ENCODE measurements at places on chromosomes 16 and 17.

- DNase-seq, result no peak
These were observed 20.7 kb downstream of the DNAH9 start for GRCh38 chr17:11618861-11619566.

- no peak for DNase-seq
These were observed 7.3 kb downstream of the TADA2A start for GRCh38 chr17:37413875-37414519.

GRCh38 chr17:47388825-47389224 is 65.1 kb downstream of the EFCAB13 start:
- no peak for DNase-seq

DNA sequence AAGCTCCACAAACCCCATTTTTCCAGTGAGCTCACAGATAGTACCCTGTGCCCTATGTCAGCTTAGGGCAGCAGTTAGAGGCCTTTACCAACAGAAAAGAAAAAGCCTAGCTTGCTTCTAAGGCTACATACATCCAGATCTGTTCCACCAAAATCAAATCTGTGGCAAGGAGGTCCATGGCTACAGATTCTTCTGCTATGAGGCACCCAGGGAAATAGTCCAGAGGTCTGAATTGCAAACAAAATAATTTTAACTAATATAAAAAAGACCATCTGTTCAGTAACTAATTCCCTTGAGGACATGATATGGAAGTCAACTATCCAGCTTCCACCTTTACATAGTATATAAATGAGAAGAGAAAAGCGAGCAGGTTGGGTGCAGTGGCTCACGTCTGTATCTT is 129.3 kb downstream of the PARN start:
- no peak for DNase-seq

DNA sequence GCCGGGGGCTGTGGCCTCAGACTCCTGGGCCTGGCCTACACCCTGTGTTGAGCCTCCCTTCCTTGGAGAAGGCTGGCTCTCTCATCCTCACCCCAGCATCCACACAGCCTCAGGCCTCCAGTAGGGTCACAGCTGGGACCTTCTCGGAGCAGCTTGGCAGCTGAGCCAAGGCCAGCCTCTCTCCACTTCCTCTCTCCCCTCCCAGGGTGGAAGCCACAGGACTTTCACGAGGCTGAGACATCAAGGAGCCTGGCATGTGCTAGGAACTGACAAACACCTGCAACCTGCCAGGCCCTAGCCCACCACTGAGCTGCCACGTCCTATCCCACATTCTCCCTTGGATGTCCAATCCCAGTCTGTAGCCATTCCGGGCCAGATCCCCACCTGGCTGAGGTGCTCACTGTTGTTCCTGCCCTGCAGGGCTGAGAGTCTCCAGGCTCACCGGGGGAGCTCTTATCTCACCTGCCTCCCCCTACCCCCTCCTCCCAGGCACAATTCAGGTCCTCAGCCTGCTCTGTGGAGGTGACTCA is 3.1 kb downstream of the MMP15 start:
- DNase-seq, result no peak

- DNase-seq, result no peak
These were observed 106.3 kb downstream of the SMG6 start for GRCh38 chr17:2197271-2197670.

DNA sequence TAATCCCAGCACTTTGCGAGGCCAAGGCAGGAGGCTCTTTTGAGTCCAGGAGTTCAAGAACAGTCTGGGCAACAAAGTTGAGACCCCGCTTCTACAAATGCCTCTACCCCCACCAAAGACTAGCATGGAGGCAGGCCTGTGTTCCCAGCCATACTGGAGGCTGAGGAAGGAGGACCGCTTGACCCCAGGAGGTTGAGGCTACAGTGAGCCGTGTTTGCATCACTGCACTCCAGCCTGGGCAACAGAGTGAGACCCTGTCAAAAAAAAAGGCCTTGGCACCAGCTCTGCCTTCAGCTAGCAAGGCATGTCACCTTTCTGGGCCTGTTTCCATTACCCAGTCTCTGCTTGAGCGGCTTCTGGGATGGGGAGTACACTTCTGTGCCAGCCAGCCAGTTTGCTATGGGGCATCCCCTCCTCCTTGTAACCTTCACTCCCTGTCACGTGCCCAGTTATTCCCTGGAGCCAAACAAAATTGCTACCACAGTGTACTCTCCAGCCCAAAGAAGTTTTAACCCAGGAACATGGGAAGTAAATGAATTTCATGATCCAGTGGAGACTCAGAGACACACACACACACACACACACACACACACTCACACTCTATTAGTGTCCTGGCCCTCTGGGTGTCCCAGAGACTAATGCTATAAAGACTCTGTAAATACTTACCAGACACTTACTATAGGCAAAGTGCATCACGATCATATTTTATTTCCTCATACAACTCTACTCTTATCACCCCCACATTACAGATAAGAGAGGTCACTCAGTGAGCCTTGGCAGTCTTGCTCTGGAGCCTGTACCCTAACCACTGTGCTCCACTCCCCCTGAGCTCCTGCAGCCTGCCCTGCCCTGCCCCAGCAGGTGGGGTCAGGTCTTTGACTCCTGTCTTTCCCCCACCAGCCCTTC is 2.5 kb downstream of the CISD3 start:
- no peak for DNase-seq

GRCh38 chr16:22075043-22075757 is 17.1 kb upstream of the VWA3A start:
- DNase-seq, result no peak

DNA sequence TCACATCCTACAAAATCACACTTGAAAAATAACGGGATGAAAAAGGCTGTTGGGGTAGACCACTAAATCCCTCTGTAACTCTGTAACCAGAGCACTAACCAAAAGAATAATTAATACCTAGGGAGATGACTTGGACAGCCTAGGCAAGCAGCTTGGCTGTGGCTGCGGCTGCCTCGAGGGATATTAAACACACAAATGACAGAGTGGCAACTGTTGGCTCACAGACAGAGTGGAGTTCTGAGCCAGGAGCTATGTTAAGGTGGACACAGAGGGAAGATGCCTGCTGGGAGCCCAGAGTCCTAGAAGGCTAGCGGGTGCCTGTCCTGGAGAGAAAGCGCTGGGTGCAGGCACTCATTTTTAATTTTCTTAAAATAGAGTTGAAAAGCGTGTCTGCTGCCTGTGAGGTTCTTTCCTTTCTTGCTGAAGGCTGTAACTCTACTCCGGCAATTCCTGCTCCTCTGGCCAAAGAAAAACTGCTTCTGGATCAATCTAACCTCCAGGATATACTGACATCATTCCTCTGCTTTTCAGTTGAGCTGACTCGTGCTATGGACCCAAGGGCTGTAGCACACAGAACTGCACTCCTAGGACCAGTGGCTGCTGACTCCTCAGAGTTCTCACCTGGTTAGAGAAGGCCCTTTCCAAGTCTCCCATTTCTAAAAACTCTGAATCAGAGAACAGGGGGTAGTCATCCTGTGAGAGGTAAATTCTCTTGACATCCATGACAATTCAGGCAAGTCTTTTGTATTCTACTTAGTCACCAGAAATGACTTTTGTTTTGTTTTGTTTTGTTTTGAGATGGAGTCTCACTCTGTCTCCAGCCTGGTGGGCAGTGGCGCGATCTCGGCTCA is 147.9 kb downstream of the STX8 start:
- no peak for DNase-seq

- no peak for DNase-seq
These were observed 1.4 kb downstream of the HSD3B7 start for GRCh38 chr16:30986129-30986991.

- no peak for DNase-seq
These were observed 1.5 kb downstream of the ZNF319 start for GRCh38 chr16:57998992-57999365.

- DNase-seq, result peak; percentile 96
These were observed at the start of gene SKA2 for GRCh38 chr17:59154721-59155438. Gene SKA2, minus strand, starts transcription at chr17:59155186. Its CDS starts 23 bp downstream, at chr17:59155163.

DNA sequence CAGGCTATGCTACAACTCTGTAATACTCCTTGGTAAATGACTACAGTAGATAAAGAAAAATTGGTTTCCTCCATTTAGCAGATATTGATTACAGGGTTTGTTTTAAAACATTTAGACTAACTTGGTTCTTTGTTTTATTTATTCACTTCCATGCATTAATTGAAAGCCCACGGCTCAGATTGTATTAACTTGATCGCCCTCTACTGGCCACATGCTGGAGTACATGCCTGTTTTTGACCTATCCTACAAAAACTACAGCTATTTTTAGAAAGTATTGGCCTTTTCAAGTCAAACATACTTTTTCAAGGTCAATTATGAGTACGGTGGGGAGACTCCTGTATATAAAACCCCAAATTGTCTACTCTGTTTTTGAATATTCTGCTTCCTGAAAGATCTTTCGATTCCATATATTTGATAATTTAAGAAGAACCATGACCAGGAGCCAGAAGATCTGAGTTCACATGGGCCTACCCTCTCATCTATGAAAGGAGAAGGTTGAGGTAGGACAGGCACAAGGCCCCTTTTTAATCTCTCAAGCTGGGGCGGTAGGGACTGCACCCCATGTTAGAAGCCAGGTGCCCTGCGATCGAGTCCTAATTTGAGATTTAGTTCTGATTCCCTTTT is 51.8 kb downstream of the CA10 start:
- no peak for DNase-seq

DNA sequence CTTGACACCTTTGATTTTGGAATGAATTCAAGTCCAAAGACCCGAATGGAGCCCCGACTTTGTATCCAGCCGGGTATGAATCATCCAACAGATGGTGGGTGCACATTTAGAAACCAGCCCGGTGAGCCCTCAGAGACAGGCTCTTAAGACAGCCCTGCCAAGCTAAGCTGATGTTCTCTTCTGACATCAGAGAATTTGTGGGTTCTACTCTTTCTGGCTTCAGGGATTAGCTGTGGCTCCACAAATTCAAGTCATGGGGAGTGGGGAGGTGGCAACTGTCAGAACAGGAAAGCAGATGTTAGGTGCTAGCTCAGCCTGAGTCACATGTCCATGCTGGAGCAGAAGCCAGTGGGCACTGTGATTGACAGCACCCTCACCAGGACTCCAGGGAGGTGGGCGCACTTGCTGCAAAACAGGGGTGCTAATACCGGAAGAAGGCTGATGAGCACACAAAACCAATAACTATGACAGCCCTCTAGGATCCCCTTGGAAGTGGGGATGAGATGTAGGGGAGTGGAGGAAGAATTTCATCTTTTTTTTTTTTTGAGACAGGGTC is 31.4 kb upstream of the XYLT2 start:
- peak; percentile 23 for DNase-seq

DNA sequence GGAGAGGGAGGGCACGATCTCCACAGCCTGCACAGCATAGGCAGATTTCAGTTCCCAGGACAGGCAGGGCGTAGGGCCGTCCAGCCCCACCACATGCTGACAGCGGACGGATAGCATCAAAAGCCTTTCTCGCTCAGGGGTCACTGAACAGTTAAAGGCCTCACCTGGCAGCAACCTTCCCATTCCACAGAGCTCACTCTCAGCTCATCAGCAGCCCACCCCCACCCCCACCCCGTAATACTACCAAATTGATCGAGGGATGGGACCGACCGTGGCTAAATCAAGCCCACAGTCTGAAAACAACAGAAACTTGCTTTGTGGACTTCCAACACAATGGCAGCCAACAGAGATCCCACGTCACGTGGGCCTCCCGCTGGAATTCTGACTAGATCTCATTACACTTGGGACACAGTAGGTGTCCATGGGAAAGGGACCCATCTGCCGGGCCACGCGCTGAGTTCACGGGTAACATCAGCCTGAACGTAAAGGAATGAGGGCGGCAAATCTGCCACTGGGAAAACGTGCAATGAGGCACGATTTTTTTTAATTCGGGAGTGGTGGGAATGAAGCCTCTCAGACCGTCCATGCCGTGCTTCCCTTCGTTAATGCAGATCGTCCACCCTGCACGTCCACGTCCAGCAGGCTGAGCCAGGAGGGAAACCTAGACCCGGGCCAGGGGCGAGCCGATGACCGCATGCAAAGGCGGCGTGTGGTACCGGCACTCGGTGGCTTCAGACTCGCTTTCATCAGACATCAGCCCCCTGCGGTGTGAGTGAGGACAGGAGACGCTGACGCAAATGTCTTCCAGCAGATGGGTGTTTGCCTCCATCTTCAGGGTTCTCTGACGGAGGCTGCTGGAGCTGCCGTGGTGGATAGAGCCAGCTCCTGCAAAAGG is 92.1 kb downstream of the TBC1D16 start:
- peak; percentile 42 for DNase-seq

GRCh38 chr16:17519101-17519955 is 48.6 kb upstream of the XYLT1 start:
- DNase-seq, result no peak

DNA sequence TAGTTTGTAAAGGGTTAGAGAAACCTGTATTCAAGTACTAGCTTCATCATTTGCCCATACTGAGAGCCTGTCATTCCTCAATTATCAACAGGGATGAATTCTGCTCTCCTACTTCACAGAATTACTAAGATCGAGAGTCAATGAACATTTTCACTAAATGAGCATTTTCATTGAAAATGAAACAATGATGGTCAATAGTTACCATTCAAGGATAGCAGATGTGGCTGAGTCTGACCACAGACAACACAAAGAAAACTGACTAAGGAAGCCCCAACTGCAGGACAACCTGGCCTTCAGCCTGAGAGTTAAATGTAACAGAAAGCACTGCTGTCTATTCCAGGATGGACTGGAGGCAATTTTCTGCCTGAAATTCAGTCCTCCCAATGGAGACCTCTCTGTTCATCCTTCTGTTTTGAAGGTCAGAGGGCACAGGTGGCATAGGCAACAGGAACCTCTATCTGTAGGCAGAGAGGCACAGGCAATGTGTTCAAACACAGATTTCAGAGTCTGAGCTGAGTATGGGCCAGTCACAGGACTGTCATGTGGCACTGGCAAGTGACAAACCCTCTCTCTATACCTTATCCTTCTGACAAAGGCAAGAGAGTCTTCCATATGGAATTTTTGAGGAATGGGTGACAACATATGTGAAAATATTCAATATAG is 19.5 kb downstream of the TRAF4 start:
- DNase-seq, result no peak

- DNase-seq, result no peak
These were observed 403.8 kb downstream of the SEC14L1 start for GRCh38 chr17:77544347-77545110.

GRCh38 chr16:86485746-86486145 is 24.6 kb upstream of the FOXF1 start:
- no peak for DNase-seq

DNA sequence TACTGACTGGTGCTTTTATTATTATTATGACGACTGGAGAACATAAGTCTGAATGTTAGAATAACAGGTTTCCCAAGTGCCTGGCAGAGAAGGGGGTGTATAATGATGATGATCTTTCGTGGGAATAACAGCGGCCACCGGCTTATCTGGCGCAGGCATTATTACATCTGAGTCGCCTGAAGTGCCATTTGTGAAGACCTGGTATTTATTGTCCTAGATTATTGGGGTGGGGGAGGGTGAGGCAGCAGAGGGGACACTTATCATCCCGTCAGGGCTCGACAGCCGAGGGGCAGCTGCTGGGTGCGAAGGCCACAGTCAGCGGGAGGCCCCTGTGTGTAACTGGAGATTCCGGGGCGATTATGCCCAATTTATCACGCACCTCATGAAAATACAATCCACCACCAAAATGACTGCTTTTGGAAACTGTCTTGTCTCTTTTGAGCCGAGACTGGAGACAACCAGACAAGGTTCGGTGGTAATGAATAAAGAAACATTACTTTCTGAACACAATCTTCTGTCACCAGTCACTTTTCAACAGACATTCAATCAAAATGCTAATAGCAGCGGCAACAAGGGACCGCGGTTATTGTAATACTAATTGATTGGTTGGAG is 199.3 kb downstream of the CCDC182 start:
- DNase-seq, result no peak

GRCh38 chr17:81561494-81561885 is 9.3 kb upstream of the FAAP100 start:
- no peak for DNase-seq

- DNase-seq, result no peak
These were observed 250.1 kb upstream of the PSMD7 start for GRCh38 chr16:74046524-74046923.

- no peak for DNase-seq
These were observed 55.6 kb downstream of the MMD start for GRCh38 chr17:55366020-55366481.

Measured in aorta (tissue), 5 donors.